AG04449 (cell line): ENCODE measurements at places on chromosomes 3 and 15.

DNA sequence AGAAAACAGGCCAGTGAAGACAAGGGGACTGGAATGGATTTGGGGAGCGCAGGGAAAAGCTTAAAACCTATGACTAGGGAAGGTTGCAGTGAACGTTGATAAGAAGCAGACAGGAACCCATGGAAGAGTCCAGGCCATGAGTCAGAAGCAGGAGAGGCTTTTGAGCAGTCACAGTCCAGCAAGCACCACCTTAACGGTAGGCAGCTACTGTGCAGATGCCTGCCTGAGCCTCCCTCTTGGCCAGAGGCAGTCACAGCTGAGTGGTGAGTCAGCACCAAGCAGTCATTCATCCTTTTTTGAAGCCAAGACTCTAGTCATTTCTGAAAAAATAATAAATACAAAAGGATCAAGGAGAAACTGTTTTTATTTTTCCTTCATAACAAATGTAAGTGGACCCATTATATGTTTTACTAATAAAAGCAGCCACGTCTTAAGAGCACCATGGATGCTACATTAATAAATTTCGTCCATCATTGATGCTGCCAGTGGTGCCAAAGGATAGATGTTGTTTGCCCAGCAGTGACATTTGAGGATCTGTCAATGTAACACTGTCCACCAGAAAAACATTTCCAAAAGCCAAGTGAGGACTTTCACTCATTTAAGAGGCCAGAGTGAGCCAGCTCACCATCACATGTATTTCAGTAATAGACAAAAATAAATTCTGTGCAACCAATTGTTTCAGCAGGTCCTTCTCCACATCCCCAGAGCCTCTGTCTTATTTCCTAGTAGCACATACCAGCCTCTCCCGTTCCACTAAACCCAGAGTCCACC lies 42.1 kb upstream of the ACTC1 start:
- no peak for DNase-seq

- no peak for DNase-seq
Observed at GRCh38 chr15:73134196-73134595, 81.9 kb downstream of the NEO1 start.

- no peak for DNase-seq
Observed at GRCh38 chr15:87792250-87793040, 464.1 kb downstream of the NTRK3 start.

DNA sequence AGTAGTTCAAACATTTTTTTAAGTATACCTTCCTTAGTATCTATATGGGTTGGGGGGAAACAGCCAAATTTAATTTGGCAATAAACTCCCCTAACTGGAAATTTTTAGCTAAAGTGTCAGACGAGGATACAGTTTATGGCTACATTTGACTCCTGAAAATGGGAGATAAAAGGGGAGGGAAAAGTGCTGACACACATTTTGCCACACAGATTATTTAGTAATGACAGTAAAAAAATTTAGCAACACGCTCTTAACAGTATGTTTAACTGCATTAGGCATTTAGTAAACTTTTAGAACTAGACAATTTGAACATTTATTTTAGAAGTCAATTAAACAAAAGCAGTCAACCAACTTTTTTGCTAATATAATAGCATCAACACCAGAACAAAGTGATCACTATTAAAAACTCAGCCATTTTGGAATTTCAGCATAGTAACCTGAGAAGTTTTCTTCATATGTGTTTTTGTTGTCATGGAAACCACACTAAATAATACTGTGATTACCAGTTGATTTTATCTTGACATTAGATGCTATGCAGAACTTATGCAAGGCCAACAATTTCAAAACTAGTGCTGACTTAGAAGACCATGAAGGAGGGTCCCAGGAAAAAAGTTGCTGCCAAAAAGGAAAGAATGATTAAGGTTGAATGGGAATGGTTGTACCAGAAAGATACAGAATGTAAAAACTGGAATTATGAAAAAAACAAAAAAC lies 47.0 kb upstream of the TFG start:
- no peak for DNase-seq

DNA sequence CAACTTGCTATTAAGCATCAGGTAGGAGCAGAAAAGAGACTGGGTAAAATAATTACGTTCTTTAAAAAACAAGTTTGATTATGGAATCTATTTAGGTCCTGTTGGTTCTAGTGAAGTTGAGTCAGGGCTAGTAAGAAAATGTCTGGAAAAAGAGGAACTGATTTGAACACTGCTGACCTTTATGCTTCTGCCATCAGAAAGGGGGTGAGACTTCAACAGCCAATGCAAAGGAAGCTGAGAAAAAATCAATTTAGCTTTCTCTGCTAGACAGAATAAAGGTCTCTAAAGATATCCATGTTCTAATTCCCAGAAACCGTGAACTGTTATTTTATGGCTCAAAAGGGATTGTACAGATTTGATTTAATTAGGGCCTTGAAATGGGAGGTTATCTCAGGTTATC lies 157.5 kb downstream of the ROBO2 start:
- DNase-seq, result no peak

DNA sequence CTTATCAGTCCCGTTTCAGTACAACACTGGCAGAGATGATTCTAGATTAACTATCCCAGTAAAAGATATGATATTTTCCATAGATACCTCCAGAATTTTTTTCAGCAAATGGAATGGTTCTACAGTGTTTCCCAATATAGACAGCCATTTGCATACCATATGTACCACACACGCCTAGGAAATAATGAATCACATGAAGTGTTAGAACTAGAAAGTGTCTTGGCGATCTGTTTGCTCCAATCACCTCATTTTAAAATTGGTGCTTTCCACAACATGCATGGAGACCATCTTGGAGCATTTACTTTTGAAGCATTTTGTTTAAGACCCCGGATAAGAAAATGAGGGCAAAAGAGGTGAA lies 2.0 kb downstream of the C2CD4A start:
- DNase-seq, result no peak

DNA sequence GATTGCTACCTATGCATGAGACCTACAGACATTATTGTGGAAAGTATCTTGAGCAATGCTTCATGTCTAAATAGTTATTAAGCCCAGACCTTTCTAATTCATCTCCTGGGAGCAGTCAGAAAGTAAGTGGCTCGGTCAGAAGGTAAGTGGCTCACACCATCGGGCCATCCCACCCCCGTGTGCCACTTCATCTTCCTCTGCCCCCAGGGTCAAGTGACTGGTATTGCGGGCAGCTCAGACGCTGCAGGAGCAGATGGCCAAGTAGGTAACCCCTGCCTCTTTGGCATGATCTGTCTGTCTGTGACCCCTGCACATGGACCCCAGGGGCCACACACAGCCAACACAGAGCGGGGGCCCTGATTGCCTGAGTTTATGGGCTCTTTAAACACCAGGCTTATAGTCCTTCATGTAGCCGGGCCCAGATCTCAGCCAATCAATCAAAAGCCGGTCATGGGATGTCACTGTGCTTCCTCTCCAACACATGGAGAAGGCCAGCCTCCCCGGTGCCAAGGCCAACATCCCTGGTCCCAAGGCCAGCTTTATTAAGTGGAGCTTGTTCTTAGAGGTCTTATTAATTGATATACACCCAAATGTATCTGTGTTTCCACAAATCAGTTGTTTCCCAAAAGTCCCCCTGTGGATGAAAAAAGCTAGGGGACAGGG lies 42.9 kb downstream of the LARP6 start:
- no peak for DNase-seq

DNA sequence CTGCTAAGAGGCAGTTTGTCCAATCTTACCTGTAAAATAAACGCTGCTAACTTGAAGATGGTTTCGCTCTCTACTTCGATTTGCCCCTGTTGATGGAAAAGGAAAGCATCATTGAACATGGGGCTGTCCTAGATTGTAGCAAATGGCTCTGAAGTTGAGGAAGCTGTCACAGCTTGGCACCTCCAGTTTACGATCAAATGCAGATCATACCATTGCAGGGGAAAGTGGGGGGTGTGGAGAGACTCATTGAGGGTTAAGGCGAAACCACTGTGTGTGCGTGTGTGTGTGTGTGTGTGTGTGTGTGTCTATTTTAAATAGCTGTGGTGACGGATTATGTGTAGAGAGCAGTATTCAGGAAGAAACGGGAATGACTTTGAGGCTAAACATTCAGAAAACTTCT lies 127.6 kb upstream of the LMOD3 start:
- no peak for DNase-seq

DNA sequence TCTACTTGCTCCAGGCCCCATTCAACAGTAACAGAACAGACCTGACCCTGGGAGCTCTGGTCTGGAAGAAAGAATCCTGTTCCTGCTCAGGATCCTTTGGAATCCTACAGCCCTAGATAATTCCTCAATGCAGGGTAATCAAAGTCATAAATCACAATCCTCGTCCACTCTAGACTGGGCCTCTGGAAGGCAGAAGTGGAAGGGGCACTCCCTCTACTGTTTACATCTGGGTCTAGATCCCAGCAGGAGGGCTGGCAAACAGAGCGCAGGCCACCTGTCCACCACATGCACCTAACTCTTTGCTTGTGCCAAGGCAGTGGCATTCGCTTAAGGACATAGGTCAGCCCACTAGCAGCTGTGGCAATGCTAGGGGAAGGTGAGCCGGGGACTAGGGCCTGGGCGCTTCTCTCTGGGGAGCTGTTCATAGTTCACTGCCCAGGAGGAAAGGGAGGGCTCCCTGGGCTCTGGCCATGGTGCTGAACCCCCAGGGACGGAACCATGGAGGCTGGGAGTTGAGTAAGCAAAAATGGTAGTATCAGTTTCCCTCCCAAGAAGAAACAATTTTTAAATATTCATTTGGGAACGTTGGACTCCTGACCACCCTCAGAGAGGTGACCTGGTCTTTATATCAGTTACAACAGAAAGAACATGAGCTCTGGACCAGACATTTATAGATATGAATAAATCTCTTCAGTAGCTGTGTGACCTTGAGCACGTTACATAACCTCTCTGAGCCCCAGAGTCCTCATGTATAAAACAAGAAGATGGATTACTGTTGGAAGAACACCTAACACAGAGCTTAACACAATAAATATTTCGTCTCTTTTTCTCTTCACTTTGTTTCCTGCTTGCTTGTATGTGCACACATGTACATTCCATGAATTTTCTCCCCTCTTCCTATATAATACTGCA lies 90.2 kb downstream of the NTRK3 start:
- no peak for DNase-seq

GRCh38 chr3:84885199-84885882 lies 73.4 kb upstream of the CADM2 start:
- no peak for DNase-seq

DNA sequence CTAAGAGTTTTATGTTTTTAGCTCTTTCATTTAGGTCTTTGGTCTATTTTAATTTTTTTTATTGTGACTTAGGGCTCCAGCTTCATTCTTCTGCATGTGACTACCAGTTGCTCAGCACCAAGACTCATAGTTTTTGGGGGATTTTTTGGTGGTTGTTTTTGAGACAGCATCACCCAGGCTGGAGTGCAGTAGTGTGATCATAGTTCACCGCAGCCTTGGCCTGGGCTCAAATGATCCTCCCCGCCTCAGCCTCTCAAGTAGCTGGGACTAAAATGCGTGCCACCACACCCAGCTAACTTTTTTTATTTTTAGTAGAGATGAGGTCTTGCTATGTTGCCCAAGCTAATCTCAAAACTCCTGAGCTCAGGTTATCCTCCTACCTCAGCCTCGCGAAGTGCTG lies 19.4 kb downstream of the CDV3 start:
- DNase-seq, result no peak

DNA sequence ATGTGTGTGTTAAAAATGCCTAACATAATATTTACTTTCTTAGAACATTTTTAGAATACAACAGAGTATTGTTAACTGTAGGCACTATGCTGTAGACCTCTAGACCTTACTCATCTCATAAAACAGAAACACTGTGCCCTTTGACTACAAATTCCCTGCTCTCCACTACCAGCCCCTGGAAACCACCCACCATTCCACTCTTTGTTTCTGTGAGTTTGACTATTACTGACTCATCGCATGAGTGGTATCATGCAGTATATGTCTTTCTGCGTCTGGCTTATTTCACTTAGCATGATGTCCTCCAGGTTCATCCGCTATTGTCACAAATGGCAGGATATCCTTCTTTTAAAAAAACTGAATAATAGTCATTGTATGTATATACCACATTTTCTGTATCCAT lies 216.7 kb upstream of the CFAP20DC start:
- DNase-seq, result no peak

DNA sequence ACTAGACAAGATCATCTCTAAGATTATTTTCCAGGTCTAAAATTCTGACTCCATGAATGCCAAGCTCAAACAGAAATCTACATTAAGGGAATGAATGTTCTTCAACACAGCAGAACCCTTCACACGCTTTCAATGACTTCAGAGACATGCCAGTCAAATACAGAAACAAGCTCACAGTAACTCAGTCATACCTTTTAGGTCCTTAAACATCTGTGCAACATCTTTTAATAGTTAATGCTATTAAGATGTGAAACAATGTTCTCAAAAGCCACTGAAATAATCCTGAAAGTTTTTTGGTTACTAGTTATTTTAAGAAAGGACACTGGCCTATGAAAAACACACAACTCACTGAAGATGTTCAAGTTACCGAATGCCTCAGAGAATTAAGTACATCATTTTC lies 2.5 kb downstream of the DLG1 start:
- no peak for DNase-seq

- no peak for DNase-seq
Observed at GRCh38 chr3:47848599-47849117, 45.7 kb downstream of the DHX30 start.

DNA sequence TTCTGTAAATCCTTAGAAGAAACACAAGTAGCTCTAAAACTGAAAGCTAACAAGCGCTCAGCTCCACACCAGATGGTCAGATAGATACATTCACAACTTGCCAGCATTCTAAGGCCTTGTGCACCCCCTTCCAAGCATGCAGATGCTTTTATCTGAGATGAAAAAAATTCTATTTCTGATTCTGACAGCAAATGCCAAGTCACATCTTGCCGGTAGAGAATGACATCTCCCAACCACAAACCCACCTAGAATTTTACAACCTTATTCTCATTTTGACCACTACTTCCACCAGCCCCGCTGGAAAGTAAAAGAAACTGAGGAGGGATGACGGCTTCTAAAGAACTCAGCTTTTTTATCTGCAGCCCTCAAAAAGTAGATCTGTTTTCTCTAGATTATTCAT lies 57.7 kb downstream of the SUMF1 start:
- DNase-seq, result no peak

DNA sequence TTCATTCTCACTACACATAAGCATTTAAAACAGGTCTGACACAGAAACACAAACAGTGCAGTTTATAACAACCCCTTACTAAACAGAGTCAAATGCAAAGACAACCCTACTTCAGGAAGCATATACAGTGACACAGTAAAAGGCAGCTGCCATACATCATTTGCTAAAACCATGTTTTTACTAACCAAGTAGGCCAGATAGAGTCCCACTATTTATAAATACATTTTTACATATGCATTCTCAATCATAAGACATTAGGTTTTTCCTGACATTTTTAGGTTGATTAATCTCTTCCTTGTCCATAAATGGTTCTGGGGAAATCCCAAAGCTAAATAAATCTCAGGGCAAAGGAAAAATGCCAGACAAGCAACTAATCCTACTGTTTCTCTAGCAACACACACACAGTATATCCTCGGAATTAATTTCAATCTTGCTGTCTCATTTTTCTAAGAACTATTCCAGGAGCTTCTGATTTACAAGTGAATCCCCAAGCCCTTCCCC lies 39.0 kb downstream of the CHAC1 start:
- DNase-seq, result no peak
